ENCODE measurements at places on chromosomes 12 and 14.

DNA sequence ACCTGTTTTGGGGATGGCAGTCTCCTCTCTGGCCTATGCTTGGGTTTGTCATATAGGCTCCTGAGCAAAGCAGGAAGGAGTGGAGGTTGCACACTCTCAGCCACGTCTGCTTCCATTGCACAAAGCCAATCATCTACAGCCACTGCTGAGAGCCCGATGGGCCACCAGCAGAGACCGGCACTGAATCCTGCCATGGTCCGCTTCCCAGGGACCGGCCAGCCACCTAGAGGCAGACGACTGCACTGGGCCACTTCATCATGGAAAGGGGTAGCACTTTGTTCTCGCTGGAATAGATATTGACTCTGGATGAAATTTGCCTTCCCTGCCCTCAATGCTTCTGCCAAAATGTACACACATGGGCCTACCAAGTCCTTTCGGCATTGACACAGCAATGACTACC lies 22.3 kb downstream of the DLK1 start:
- no peak for DNase-seq

DNA sequence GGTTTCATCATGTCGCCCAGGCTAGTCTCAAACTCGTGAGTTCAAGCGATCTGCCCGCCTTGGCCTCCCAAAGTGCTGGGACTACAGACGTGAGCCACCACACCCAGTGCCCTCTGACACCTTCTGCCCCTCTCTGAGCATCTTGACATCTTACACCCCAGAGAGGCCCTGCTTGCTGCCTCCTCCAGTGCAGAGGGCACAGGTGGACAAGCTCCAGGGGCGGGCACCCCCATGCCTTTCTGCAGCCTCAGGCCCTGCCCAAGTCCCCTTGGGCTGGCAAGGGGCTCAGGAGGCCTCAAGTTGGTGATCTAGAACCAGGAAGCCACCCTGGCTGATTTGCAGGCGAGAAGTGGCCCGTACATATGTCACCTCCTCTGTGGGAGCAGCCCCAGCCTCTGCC lies 11.2 kb upstream of the SH2B3 start:
- no peak for DNase-seq

DNA sequence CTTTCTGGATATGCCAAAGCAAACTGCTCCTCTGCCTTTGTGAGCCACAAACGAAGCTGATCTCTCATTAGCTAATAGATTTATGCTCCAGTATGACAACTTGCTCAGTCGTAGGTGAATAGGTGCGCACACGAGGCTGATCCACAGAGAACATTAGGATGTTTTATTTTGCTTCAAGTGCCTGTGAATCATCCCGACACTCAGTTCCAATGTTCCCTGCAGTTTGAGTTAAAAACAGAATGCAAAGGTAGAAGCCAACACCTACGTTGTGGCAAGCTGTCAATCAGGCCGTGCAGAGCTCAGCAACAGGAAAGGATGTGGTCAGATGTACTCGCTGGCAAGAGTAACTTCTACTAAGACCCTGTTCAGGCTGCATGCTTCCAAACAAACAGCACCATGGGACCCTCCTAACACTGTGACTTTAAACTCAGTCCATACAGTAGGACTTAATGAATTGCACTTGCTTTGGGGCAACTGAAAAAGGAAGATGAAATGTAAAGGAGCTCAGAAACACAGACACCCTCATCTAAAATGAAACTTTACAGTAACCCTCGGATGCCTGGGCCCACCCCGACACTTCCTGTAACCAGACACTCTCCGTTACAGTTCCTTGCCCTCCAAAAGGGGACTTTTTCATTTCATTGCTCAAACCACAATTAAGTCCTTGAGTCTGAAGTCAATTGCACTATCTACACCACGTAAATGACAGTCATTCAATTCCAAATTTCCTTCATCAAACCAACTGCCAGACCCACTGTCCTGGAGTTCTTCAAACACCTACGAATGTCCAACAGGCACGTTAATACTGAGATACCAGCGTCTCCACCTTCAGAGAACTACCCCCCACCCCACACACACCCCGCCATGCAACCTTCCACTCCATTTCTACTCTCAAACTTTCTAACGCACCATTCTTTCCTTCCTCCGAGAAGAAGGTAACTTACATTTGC lies 1.6 kb downstream of the CCDC88C start:
- DNase-seq, result peak; percentile 60

- DNase-seq, result no peak
Measured at GRCh38 chr12:117523971-117524370, 162.5 kb upstream of the NOS1 start.

DNA sequence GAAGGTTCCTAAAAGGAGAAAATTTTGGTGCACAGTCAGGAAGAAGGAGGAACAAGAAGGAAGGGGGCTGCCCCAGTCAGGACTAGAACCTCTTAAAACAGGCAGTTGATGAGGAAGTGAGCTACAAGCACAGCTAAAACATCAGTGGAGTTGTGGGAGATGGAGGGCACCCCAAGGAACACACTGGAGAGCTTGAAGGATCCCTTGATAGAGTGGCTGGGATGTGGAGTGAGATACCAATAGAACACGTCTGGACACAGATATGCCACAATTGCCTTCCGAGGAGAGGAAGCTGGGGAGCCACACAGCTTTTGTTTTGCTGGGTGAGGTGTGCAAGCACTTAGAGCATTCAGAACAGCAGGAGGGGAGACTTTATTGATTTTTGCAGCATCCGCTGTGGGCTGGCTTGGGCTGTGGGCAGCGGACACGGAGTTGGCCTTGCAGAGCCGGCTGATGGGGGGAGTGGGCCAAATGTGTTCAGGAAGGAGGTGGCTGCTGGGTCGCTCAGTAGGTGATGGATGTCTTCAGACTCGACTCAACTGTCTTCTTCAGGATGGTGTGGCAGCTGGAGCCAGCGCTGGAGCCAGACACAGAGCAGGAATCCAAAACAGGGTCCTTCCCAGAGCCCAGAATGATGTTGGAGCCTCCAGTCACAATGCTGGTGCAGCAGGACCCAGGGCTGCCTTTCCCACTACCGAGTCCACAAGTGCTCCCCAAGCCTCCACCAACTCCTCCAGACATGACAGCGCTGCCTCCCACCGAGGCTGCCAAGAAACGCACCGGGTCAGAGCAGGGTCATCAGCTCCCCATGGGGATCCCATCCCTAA lies 4.7 kb upstream of the KRT79 start:
- DNase-seq, result no peak

- DNase-seq, result no peak
Measured at GRCh38 chr14:72559202-72559601, 334.7 kb downstream of the DPF3 start.

- DNase-seq, result no peak
Measured at GRCh38 chr12:94148739-94149118, 352 bp downstream of the PLXNC1 start.

DNA sequence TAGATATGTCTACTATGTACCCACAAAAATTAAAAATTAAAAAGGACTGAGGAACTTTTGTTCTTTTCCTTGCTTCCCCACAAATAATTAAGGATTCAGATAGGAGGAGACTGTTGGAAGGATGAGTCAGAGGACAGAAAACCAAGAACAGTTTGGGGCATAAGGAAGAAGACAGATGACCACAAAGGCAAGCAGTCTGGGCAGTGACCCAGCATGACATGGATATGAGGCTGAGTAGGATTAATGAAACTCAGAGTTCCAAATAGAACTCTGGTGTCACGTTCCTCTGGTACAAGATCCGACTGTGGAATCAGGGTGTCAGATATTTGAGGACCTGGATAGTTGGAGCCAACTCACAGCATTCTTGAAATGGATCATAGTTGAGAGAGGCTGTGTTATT lies 89.3 kb upstream of the SLC38A4 start:
- DNase-seq, result no peak

DNA sequence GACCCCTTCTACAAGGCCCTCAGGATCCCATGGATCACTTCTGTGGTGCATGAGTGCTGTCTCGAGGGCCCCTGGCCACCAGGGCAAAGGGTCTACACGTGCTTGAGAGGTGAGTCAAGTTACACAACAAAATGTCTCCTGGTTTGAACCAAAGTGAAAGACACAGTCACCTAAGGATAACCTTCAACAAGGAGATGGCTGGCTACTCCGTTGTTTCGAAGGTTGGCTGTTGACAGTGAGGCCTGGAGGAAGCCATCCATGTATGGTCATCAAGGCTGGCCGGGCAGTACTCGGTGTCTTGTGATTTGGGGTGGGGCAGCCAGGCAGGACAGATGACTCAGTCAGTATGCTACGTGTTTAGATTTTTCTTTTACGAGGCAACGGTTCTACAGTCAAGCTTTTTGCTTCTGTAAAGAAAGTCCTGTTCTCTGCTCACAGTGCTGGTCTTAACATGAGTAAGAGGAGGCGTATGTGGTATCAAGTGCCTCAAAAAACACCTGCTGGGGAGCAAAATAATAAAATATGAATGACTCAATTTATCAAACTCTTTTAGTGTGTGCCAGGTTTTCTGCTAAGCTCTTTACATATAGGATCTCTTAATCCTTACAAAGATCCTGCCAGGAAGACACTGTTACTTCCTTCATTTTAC lies 18.0 kb upstream of the NT5DC3 start:
- DNase-seq, result no peak

GRCh38 chr14:67387195-67387594 lies 24.8 kb downstream of the PLEK2 start:
- DNase-seq, result no peak

DNA sequence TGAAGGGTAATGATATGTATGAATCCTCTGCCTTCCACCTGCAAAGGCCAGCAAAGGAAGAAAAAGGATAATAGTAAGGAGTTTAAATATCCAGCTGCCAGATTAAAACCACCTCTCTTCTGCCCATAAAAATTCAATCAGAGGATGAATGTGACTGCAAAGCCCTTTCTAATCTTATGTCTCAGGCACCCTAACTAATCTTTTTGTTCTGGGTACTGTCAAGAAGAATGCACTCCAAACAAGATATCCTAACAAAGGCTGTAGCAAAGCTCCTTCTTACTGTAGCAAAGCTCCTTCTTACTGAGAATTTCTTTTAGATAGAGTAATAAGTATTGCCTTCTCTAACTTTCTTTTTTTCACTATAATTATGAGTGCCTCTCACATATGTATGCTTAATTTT lies 91.8 kb downstream of the ST8SIA1 start:
- no peak for DNase-seq

GRCh38 chr12:42097971-42098370 lies 46.7 kb downstream of the GXYLT1 start:
- DNase-seq, result peak; percentile 67

DNA sequence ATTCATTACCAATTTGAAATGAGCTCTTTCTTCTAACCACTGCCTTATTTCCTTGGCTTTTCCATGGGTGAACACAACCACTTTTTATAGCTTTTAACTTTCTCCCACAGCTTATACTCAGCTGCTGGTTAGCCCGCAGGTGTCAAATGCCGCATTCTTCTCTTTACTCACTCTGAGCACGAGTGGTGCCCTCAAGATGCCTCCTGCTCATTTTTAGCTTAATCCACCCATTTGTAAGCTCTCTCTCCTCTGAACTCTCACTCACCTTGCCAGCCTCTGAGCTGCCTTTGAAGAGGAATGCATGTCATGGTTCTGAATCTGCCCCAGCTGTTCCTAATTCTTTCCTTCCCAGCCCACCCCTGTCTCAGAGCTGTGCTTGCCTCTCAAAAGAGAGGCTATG lies 449.4 kb upstream of the PRICKLE1 start:
- DNase-seq, result no peak

GRCh38 chr12:7729746-7730145 lies 17.4 kb downstream of the CLEC4C start:
- no peak for DNase-seq

DNA sequence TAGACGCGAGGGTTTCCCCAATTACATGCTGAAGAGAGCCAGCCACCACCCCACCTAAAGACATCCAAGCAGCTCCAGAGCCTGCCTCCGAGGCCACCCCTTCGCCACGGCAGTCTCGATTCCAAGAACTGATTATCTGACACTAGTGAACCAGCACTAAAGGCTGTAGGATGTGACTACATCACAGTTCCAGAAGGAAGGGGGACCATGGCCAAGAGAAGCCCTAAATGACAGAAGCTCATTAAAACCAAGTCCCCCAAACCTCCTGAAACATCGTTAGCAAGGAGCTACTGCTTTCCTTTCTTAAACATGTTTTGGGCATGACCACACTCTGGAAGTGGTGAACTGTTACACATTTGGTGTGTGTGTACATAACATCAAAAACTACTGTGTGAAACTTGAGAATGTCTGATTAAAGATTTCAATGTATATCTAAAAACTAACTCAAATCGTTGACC lies 88.2 kb downstream of the DUSP16 start:
- DNase-seq, result no peak

DNA sequence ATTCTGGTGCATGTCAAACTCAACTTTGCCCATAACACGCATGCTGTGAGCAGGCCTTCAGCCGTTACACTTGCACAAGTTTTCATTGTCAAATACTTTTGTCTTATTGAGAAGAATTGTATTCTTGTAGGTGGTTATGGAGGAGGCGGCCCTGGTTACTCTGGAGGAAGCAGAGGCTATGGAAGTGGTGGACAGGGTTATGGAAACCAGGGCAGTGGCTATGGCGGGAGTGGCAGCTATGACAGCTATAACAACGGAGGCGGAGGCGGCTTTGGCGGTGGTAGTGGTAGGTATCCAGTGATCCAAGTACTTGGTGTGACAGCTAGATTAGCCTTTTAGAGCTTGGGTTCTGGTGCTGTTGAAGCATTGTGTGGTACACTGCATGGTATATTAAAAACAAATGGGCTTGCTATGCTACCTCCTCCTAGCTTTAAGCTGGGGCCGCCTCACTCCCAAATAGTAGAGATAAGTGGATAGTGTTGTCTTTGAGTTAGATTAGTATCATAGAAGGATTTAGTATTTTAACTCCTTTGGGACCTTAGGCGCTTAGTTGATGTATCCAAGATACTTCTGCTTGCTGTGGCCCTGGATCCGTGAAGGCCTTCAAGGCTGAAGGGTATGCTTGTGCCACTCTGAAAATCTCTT lies 2.5 kb downstream of the HNRNPA1 start:
- no peak for DNase-seq

DNA sequence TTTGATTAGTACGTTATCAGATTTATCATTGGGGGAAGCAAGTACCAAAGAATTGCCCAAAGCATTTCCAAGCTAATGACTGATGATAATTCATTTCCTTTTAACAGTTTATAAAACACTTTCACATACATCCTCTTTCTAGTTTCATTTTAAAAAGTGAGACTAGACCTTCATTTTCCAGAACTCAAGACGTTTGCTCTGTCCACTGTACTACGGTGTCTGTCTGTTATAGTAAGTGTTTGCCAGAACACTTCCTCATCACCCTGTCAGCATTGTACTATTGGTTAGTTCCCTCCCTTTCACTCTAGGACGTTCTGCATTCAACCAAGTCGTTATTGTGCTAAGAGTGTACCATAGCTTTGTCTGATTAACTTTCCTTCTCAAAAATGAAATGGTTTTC lies 81.7 kb upstream of the TMEM263 start:
- no peak for DNase-seq

Measured in CD8-positive, alpha-beta memory T cell (primary cell).